ENCODE measurements at places on chromosomes 2 and 18.
A peak's percentile ranks its signal among the peaks of the same experiment; 100 is the strongest.

DNA sequence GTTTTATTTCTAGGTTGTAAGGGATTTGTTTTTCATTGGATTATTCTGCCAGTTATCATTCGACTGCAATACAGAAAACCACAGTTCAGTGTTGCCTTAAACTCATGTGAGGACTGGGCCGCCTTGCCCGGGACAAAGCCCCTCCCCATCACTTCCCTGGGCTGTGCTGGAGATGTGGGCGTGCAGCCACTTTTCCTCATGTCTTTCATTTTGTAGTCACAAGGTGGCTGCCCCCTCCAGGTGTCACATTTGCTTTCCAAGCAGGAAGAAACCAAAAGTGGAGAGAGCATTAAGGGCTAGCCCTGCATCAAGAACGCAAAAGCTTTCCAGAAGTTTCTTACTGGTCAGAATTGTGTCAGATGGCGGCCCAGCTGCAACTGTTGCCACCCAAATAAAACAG, 492.5 kb upstream of the ID2 start:
- no peak for DNase-seq

GRCh38 chr2:47206681-47207080, 51.6 kb upstream of the STPG4 start:
- DNase-seq, result no peak

DNA sequence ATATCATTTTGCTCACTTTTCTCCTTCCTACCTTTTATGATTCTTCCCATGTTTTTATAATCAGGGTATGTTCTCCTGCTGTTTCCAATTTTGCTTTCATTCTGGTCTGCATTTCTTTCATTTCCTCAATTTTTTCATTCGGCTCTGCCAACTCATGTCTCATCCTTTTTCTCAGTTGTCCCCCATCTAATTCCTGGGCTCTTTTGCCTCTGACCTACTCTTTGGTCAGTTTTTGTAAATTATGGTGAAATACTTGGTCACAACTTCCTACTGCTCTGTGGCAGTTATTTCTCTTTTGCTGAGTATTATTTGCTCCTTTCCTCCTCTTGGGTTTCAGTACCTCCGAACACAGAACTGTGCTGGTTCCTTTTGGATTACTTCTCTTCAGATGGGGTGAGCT, 27.5 kb downstream of the MYO7B start:
- DNase-seq, result no peak

GRCh38 chr18:35642802-35643201, 61.3 kb downstream of the GALNT1 start:
- no peak for DNase-seq

GRCh38 chr2:233012301-233012971, 620 bp downstream of the NGEF start:
- no peak for DNase-seq

DNA sequence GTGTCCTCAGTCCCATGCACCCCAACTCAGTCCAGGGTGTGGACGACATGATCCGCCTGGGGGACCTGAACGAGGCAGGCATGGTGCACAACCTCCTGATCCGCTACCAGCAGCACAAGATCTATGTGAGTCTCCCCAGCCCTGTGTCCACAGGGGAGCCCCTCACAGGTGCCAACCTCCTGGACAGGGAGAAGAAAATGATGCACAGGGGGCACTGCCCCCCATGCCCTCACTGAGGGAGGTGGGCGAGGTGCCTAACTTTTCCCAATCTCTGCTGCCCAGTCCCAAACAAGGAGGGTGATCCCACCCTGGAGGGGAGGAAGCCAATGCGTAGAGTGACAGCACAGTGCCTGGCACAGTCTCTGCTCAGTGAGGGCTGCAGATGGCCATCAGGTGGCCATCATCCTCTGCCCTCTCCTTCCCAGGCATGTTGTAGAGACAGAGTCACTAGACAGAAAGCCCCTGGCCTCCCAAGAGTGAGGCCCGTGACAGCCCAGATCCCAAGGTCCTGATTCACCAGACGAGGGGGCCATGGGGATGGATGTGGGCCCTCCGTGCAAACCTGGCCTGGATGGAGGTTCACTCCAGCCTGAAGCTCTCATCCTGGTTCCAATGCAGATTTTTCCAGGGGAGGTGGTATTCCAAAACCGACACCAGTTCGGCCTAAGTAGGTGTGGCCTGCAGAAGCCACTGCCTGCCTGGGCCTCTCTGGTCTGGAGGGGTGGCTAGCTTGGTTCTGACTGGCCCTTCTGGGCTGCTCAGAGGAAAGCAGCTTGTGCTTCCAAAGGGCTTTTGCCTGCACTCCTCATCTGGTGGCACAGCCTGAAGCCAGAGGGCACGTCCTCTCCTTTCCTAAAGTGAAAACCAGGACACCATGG, 30.0 kb downstream of the MYO7B start:
- DNase-seq, result no peak

- DNase-seq, result no peak
Observed at GRCh38 chr2:172196768-172197431, 94.2 kb upstream of the DLX2 start.

- DNase-seq, result no peak
Observed at GRCh38 chr2:200472853-200473464, 36.9 kb downstream of the KCTD18 start.

- DNase-seq, result no peak
Observed at GRCh38 chr2:106304612-106305184, 110.6 kb upstream of the UXS1 start.

DNA sequence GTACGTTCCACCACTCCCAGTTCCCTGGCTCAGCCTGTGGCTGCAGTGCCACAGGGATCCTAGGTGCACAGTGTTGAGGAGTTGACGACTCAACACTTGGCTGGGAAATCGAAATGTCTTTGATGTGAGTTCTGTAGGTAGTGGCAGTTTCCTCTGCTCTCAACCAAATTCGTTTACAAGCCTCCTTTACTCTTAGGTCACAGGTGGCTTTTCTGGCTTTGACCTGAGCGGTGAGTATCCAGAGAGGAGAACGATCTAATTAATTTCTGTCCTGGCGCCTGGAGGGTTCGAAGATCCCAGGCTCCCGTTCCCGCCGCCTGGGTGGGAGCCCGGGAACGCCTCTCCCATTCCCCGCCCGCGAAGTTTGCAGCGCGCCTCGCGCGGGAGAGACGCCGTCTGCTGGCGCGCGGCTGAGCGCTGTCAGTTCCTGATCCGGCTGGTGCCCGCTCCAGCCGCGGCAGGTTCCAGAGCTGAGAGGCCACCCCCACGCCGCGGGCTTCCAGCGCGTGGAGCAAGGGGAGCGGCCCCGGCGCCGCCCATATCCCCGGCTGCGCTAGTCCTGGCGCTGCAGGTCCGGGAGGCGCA, at the start of gene LAMA3:
Gene LAMA3, plus strand, starts transcription at position 423 of the 585 bp plus-strand sequence. CDS start 231 bp downstream, outside the sequence.
- DNase-seq, result peak; percentile 38

- DNase-seq, result peak; percentile 86
Observed at GRCh38 chr2:24435391-24436316, 55.4 kb upstream of the NCOA1 start.

- no peak for DNase-seq
Observed at GRCh38 chr18:51039138-51040112, 9.4 kb downstream of the SMAD4 start.

DNA sequence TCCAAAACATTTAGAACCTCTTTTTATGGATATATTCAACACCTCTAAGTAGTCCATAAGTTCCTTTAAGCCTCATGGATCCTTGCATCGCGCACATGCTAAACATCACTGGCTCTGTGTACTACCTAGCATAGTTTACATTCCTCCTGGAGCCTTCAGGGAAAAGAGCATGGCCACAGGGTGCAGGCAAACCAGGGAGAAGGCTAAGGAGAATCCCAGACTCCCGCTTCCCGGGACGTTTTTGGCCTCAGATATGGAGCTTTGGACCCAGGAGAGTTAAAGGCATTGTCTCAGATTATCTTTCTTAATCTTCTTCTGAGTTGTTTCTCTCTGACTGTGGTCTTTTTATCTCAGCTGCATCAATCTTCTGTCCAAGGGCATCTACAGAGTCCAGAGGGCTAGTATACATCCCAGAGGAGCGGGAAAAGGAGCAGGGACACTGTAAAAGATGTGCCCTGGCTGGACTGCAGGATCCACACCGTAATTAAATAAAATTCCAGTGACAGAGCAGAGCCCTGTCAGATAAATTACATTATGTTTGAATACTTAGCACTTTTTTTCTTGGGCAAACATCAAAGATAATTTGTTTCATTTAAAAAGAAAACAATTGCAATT, 36.9 kb downstream of the RIT2 start:
- no peak for DNase-seq

- DNase-seq, result peak; percentile 22
Observed at GRCh38 chr2:149160701-149161217, 122.3 kb downstream of the LYPD6B start.

- no peak for DNase-seq
Observed at GRCh38 chr18:6600667-6601167, 128.8 kb upstream of the ARHGAP28 start.

- no peak for DNase-seq
Observed at GRCh38 chr18:6591491-6591890, 138.0 kb upstream of the ARHGAP28 start.

DNA sequence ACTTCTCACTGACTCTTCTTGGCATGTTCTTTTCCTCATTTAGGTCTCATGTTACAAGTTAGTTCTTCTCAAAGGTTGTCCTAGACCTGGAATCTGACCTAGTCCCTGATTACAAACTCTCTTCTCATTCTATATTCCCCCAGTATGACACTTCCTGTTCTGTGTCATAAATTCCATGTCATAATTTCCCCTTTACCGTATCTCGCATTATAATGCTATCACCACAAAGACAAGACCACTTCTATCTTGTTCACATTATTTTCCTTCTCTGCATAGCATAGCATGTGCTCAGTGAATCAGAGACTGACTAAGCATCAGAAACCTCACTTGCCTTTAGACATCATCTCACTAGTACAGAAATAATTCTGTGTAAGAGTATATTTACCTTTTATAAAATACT, 63.6 kb upstream of the CAVIN2 start:
- DNase-seq, result no peak

- no peak for DNase-seq
Observed at GRCh38 chr2:173355866-173356508, 1.3 kb downstream of the CDCA7 start.

GRCh38 chr18:51290860-51291259, 93.4 kb upstream of the MEX3C start:
- no peak for DNase-seq

- no peak for DNase-seq
Observed at GRCh38 chr2:221571551-221572218, 419 bp downstream of the EPHA4 start.

DNA sequence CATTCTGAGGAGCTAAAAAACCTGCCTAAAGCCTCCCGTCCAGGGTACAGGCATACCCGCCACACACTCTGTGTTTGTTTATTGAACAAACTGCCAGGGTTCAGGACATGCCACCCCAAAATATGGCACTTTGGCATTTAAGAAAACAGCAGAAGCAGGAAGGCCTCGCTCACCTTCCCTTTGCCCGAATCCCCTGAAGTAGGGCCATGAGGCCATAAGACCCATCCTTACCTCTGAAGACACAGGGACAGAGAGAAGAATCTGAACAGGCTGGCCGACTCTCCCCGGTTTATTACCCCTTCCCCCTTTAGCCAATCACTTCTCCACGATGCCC, 1.7 kb upstream of the NEURL3 start:
- no peak for DNase-seq

DNA sequence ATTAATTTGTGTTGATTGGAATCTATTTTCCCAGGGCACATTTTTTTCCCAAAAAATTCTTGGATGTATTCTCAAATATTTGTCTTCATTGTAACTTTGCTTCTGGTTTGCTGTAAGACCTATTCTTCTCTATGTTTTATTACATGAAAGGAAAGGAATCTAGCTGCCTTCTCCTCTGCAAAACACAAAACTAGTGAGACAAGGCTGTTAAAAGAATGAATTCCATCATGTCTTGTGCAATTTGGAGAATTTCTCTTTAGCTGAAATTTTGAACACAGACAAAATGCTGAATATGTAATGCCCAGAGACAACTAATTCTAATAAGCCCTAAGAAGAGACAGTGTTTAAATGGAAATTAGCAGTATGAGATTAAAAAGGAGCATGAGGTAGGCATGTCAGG, 275.9 kb downstream of the CDH20 start:
- no peak for DNase-seq

GRCh38 chr18:35282353-35282752, 7.7 kb downstream of the ZSCAN30 start:
- no peak for DNase-seq

GRCh38 chr2:218891275-218892135, 10.9 kb downstream of the WNT10A start:
- no peak for DNase-seq

DNA sequence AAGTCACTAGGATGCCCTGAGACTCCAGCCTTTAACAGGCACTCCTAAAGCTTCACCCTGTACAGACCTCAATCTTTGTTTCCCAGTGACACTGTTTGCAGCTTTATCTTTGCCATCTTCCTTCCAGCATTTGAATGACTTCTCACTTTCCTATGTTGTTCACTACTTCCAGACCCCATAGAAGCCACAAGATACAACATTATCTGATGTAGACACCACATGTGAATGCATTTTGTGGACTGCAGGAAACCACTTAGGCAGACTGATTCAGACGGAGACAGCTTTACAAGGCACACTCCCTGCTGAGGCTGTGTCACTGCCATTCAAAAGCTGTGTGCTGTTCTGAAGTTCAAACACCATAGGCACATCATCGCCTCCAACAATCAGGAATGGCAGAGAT, 67.3 kb upstream of the SPATS2L start:
- DNase-seq, result no peak

GRCh38 chr2:182300608-182301007, 126.2 kb downstream of the PDE1A start:
- no peak for DNase-seq

DNA sequence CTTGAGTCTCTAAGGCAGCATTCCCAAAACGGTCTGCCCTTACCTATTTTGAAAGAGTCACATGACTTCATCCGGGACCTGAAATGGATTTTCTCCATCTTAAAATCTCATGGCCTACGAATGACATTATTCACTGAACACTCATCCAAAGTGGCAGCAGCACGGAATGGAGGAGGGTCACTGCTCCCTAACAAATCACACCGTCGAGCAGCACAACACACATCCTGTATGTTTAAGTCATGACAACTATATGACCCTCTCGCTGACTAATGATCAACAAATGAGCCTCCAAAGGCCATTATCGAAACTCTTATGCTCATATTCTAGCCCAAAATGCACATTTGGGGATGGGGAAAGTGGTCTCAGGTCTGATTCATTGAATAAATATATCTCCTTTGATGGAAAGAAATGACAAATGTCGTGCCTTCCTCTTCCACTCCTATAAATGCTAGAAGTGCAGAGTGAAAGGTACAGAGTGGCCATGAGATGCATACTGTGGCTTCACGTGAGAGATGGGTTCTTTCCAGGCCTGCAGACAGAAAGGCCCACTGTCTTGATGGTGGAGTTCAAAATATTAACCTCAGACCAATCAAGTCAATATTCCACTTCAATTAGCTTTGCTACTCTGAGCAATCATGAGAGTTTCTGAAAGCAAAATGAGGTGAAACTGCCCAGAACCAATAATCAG, 70.8 kb downstream of the C2orf76 start:
- DNase-seq, result no peak

DNA sequence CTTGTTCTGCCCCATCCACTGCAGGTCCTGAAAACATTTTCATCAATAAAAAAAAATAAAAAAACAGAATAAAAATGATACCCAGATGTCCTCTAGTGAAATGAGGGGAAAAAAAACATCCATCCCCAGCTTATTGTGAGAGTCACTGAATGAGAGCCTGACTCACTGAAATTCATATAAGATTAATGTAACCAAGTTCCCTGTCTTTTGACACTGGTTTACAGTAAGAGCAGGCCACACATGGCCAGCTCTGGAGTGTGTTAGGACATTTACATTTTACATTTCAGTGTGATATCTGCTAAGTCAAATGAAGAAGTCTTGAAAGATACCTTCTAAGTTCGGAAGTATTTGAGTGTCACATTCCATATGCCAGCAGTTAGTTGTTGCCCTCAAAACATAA, 21.1 kb upstream of the IL18R1 start:
- DNase-seq, result no peak
